T-cell (primary cell): ENCODE measurements at places on chromosomes 2 and 18. TPM values are rescaled to one million over a fixed set of nuclear protein-coding genes. Genes with fewer than 3 reads are reported as not detected.

DNA sequence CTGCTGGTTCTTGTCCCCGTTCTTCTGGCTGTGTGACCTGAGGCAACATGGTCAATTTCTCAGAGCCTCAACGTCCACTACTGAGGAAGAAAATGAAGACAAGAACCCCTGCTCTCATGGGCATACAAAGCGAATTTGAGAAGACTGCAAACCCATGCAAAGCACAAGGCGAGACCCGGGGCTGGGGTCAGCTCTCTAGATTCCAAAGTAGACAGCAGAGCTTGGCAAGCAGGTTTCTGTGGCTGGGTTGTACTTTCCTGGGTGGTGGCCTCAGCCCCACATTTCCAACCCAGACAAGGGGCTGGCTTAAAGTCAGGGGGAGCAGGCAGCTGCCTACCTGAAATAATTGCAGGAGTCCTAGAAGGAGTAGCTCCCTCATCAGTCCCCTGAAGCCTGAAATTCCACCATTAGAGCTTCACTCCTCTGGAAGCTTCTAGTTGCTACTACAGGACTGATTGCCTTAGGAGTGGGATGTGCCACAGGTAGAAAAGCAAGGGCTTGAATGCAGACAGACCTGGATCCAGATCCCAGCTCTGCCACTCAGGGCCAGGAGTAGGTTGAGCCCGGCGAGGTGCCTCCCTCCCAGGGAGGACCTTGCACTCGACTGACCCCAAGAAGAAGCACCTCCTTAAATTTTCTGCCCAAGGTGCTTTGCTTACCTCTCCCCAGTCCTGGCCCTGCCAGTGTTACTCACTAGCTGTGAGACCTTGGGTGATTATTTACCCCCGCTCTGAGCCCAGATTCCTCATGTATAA, 127.6 kb downstream of the CLIP4 start:
- H3K27me3 ChIP-seq, result no peaks in the 10 kb centered on the region
- DNase-seq, result no peak
- H3K36me3 ChIP-seq, result no peaks in the 10 kb centered on the region
- no peak overlapping the region for H3K4me3 ChIP-seq
- H3K27ac ChIP-seq, result no peak overlapping the region

MYL12B gene
- total RNA-seq, result 159 TPM

NEB gene
- total RNA-seq, result 1.4 TPM

DNA sequence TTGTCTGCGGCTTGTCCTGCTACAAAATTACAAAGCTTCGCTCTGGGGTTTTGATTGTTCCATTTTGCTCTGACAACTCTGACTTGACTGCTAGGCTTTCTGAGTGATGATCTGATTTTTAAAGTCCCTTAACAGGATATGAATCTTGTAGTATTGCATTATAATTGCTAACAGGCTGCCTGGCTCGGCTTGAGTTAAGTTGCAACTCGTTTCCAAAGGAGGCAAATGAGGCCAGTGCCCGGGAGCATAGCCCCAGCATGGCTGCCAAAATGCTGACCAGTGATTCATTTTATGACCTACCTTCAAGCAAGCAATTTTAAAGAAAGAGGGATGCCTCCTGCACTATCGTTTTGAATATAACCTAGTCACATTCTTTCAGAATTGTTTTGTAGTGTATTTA, 135.4 kb downstream of the COL6A3 start:
- no peak overlapping the region for H3K27ac ChIP-seq
- DNase-seq, result no peak
- no peaks in the 10 kb centered on the region for H3K4me1 ChIP-seq
- no peaks in the 10 kb centered on the region for H3K36me3 ChIP-seq
- peaks cover 4% of the 10 kb centered on the region for H3K27me3 ChIP-seq

MYO5B gene
- 0.72 TPM for total RNA-seq

DNA sequence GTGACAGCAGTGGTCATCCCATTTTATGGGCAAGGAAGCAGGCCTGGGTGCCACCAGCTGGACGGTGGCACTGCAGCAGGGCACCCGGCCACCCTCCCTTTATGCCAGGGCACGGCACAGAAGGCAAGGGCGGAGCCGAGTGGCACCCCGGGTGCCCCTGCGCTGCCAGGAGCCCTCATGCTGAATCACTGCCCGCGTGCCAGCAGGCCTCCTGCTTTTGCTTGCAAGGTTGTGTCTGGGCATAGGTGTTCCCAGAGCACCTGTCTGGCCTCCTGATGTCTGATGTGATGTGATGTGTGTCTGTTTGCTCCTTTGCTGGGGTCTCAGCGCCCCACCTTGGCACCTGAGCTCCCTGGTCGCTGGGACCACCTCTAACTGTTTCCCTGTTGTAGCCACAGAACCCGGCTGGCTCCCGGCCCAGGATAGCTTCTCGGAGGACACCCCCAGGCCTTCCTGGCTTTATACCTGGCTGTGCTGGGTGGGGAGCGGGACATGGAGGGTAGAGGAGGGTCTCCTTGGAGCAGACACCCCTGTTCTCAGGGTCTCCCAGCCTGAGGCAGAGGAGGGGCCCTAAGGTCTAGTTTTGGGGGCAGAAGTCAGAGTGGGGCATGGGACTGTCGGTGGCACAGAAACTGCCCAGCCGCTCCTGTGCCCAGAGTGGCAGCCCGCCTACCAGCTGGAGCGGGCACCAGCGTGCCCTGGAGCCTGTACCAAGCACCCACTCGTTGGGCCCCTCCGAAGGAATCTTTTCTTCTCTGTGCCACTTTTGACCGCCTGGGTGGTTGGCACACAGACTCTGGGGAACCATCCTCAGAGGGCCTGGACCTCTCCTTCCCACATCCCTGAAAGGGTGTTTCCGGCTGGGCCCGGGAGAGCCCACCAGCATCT, 3.6 kb downstream of the GPC1 start:
- no peak overlapping the region for H3K27ac ChIP-seq
- H3K4me3 ChIP-seq, result no peak overlapping the region
- H3K27me3 ChIP-seq, result peaks cover 45% of the 10 kb centered on the region
- H3K4me1 ChIP-seq, result no peaks in the 10 kb centered on the region
- H3K36me3 ChIP-seq, result no peaks in the 10 kb centered on the region

DNA sequence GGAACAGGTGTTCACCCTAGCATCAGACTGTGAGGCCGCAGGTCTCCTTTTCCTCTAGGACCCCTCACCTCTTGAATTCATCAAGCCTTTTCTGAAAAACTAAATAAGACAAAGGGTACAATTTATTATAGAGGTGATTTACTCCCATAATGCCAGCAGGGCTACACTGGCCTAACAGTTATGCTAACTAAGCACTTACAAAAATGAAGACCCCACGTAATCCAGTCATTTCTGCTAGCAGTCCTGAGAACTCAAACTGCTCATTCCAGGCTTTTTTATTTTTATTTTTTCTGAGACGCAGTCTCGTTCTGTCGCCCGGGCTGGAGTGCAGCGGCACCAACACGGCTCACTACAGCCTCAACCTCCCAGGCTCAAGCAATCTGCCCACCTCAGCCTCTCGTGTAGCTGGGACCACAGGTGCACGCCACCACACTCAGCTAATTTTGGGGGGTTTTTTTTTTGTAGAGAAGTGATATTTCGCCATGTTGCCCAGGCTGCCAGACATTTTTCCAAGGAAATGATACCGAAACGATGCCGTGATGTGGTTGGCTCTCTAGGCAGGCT, 14.2 kb downstream of the CAPG start:
- no peak overlapping the region for H3K4me3 ChIP-seq
- peaks cover 2% of the 10 kb centered on the region for H3K4me1 ChIP-seq
- H3K27ac ChIP-seq, result no peak overlapping the region
- peaks cover 9% of the 10 kb centered on the region for H3K36me3 ChIP-seq
- H3K27me3 ChIP-seq, result no peaks in the 10 kb centered on the region

FAM237A gene
- total RNA-seq, result not detected
